ENCODE measurements at places on chromosomes 3 and 15.

DNA sequence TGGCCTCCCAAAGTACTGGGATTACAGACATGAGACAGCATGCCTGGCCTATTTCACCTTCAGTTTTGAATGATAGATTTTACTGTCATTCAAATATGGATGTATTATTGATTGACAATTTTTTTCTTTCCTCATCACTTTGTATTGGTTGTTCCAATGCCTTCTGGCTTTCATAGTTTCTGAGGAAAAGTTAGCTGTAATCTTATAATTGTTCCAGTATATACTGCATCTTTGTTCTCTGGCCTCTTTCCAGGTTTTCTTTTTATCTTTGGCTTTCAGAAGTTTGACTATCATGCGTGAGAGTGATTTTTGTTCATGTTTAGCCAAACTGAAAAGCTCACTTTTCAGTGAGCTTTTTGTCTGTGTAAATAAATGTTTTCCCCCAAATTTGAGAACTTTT lies 157.1 kb downstream of the RSRC1 start:
- DNase-seq, result no peak

DNA sequence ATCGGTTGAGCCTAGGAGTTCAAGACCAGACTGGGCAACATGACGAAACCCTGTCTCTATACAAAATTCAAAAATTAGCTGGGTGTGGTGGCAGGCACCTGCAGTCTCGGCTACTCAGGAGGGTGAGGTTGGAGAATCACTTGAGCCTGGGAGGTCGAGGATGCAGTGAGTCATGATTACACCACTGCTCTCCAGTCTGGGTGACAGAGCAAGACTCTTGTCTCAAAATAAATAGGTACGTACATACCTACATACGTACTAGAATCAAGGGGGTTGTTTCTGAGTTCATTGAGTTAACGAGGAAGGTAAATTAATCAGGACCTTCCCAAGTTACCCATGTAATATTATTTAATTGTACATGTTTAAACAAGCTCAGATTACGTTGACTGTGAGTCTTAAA lies 97.5 kb downstream of the CHL1 start:
- DNase-seq, result no peak

DNA sequence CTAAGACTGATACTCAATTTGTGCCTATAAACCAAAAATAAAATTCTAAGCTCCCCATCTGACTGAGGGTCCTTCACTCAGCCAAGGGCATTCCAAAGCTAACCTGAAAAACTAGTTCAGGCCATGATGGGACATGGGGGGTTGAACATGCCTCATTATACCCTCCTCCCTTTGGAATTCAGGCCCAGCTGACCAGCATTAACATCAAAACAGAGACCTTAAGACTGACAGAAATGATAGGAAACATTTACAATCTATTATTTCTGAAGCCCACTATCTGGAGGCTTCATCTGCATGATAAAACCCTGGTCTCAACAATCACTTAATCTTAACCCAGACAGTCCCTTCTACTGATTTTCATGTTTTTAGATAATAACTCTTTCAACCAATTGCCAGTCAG lies 140.4 kb downstream of the ANO10 start:
- no peak for DNase-seq

GRCh38 chr3:113055201-113055600 lies 64.4 kb downstream of the GTPBP8 start:
- DNase-seq, result no peak

- no peak for DNase-seq
Observed at GRCh38 chr15:66588537-66588936, 22.7 kb upstream of the LCTL start.

DNA sequence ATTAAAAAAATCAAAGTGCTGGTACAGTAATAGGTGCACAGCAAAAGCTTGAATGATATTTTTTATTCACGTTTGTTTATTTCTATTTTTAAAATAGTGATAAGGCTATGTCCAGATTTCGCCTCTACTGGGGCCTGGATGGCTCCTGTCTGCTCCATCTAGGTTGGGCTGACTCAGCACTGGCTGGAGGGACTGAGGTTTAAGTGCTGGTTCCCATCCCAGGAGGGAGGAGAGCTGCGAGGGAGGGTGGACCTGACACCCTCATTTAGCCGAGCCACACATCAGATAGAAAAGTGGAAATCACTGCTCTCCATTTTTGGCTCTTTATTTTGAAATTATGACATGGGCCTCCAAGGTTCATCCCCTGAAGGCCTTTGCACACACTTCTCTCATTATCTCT lies 95.4 kb upstream of the AGBL1 start:
- DNase-seq, result no peak

Measured in occipital lobe (tissue), 3 donors.